ENCODE measurements at places on chromosomes 3 and 15. TPM values are rescaled to one million over a fixed set of nuclear protein-coding genes. Genes with fewer than 3 reads are reported as not detected.

INSYN1 gene
- not detected for total RNA-seq

TGM5 gene
- 0.37 TPM for total RNA-seq

UBAP1L gene
- 4.2 TPM for total RNA-seq

SLC22A14 gene
- not detected for total RNA-seq

DPPA2 gene
- not detected for total RNA-seq

GPR62 gene
- not detected for total RNA-seq

MTMR10 gene
- total RNA-seq, result 21.9 TPM

CCR1 gene
- 41.4 TPM for total RNA-seq

C3orf49 gene
- not detected for total RNA-seq

SMC4 gene
- 292 TPM for total RNA-seq

MME gene
- not detected for total RNA-seq
